Right cardiac atrium (tissue), 5 donors: ENCODE measurements at places on chromosomes 6 and 20. TPM values are rescaled to one million over a fixed set of nuclear protein-coding genes. Genes with fewer than 3 reads are reported as not detected.
A peak's percentile ranks its signal among the peaks of the same experiment; 100 is the strongest.

- DNase-seq, result peak; percentile 90
Measured at GRCh38 chr20:50015993-50016770, 33.4 kb downstream of the SNAI1 start.

DNA sequence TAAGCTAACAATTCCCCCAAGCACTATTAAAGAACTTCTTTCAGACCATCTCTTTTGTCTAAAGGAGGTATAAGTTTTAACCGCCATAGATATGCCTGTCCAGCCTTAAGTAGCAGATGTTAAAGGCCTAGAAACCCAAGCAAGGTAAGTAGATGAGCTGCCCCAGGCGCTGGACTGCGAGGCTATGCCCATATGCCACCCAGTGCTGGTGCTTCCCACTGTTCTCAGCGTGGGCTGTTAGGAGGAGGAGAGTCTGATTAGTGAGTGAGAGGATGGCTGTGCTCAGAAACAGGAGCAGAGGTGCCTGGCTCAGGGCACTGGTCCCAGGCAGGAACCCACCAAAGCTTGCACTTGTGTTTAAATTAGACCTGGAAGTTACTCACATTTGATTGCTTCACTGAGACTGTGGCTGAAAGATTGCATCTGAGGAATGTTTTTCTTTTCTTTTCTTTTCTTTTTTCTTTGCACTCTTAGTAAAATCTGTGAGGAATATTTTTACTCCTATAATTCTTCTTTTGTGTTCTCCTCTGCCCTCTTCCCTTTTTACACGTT, 32.2 kb downstream of the PRPH2 start:
- DNase-seq, result no peak

- DNase-seq, result no peak
Measured at GRCh38 chr6:99350573-99350972, 1.1 kb upstream of the FAXC start.

DNA sequence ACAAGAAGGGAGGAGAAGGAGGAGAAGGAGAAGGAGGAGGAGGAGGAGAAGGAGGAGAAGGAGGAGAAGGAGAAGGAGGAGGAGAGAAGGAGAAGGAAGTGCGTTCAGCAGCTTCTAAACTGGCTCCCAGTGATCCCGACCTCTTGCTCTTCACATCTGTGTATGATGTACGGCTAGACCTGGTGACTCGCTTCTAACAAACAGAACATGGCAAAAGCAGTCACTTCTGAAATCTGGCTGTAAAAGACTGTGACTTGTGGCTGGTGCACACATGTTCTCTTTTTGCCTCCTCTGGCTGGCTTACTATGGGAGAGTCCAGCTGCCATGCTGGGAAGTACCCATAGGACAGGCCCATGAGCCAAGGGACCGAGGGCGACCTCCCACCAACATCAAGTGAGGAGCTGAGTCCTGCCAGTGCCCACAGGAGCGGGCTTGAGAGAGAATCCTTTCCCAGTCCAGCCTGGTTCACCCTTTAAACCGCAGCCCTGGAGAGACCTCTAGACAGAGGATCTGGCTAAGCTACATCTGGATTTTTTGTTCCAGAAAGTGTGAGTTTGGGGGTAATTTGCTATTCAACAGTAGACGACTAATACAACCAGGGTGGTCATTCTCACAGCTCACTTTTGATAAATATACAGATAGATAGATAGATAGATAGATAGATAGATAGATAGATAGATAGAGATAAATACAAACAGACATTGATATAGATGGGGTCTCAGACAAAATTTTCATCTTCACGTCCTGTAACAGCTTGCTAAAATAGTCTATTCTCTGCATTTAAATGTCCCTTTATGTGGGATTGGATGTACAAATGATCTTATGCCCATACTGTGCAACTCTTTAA, 42.3 kb downstream of the RPP40 start:
- DNase-seq, result no peak

DNA sequence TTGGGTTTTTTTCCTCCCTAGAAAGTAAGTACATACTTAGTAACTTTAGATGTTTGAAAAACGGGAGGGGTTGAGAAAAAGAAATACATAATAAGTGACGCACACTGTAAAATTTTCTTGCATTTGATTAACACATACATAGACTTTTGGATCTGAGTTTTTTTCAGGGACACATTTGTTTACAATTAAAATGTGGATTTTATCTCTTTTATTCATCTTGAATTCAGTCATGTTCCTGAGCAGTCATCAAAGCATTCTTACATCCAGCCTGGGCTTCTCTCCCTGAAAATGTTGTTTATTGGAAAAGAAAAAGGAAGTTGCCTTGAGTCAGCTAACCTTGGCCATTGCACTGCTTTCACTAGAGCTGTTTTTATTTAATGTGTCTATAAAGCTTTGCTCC, 8.7 kb upstream of the RPP40 start:
- no peak for DNase-seq

DNA sequence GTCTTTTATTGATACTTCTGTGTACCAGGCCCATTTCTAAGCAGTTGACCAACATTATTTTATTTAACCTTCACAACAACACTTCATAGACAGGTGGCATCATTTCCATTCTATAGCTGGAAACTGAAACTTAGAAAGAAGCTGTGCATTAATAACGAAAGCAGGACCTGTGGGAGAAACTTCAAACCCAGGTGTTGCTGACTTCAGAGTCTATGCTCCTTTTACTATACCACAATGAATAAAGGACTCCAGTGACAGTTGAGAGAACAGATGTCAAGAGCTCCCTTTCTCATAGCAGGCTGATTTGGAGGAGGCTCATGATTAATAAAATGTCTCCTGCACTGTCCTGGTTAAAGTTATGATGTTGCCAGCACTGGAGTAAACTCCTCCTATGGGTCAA, 56.6 kb upstream of the POU3F2 start:
- DNase-seq, result no peak

TXNDC5 gene
- 38.2 TPM for polyA plus RNA-seq

CAGE1 gene
- not detected for polyA plus RNA-seq

MROH8 gene
- 3.8 TPM for polyA plus RNA-seq

WFDC5 gene
- not detected for polyA plus RNA-seq
